ENCODE measurements at places on chromosomes 1 and 21.

- no peak for DNase-seq
Measured at GRCh38 chr1:93394514-93394913, 48.8 kb downstream of the DR1 start.

- no peak for DNase-seq
Measured at GRCh38 chr1:182709225-182709764, 24.9 kb upstream of the RGS8 start.

DNA sequence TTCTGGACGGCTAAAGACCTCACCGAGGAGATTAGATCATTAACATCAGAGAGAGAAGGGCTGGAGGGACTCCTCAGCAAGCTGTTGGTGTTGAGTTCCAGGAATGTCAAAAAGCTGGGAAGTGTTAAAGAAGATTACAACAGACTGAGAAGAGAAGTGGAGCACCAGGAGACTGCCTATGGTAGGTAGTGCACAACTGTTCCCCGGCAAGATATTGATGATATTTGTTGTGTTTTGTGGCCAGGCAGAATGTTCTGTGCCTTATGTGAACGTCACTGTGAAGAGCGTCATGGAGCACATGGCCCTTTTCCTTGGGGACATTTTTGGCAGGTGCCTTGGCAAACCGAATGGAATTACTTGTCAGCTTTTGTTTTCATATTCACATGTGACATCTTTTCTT, 191.7 kb downstream of the DISC1 start:
- no peak for DNase-seq

- no peak for DNase-seq
Measured at GRCh38 chr21:37849506-37850102, 66.7 kb downstream of the KCNJ6 start.

- DNase-seq, result no peak
Measured at GRCh38 chr1:23867542-23867894, 572 bp downstream of the FUCA1 start.

- DNase-seq, result no peak
Measured at GRCh38 chr1:69921486-69921885, 283.9 kb downstream of the LRRC40 start.

- no peak for DNase-seq
Measured at GRCh38 chr1:219298571-219299148, 125.0 kb downstream of the LYPLAL1 start.

GRCh38 chr1:40438391-40439015, 11.8 kb upstream of the ZFP69B start:
- no peak for DNase-seq

DNA sequence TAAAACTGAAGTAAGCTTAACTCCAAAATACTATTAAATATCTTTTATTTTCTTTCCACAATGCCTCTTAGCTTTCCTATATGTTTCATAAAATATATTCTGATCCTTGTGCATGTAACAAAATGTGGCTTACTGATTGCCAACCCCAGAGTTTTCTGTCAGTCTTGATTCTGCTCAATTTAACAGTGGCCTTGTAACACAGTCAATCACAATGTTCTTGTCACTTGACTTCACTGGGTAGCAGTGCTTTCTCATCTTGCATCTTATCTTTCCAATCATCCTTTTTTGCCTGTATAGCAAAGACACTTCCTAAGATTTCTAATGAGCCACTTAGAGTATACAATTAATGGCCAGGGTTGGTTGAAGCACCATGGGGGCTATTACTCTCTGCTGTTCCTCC, 19.9 kb upstream of the BRINP3 start:
- no peak for DNase-seq

DNA sequence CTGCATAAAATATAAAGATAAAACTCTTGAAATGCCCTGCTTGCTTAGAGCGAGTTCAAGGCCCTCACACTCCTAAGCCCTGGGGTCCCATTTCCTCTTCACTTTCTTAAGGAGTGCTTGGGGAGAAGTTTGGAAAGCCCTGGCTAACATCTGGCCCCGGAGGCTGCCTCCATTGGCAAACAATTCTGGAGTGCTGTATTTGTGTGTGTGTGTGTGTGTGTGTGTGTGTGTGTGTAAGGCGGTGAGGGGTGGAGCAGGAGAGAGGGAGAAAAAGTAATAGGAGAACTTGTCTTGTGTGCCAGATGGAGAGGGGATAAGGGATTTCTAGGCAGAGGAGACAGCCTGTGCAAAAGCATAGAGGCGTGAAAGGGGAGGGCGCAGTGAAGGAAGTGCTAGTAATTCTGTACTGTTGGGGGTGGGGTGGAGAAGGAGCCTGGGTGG, 578 bp upstream of the TRIM62 start:
- DNase-seq, result no peak

GRCh38 chr1:43348809-43349593, 9.8 kb upstream of the CDC20 start:
- DNase-seq, result no peak

GRCh38 chr1:66352792-66353191, 181.2 kb upstream of the SGIP1 start:
- DNase-seq, result no peak

- no peak for DNase-seq
Measured at GRCh38 chr1:96808191-96808590, 86.6 kb downstream of the PTBP2 start.

DNA sequence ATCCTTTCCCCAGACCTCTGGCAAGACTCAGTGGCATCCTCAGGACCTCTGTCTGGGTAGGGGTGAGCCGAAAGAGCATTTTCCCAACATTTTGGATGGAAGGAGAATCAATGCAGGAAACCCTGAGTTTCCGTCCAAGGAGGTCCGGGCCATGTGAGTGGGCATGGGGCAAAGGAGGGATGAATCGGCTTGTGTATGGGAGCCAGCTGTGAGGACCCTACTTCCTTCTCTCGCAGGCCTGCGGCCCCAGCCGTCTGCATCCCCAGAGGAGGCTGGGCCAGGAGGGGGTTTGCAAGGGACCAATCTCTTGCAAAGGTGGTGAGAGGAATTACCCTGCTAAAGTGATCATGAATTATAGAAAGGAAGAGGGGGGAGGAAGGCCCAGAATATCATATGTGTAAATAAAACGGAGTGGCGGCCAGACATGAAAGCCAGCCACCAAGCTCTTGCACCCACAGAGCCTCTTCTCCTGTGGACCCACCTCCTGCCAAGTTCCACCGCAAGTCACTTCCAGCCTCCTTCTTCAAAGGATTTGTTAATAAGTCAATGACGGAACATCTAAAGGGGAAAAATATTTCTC, 48.2 kb upstream of the POU3F1 start:
- DNase-seq, result no peak

- no peak for DNase-seq
Measured at GRCh38 chr1:67599085-67599484, 85.9 kb upstream of the GADD45A start.

GRCh38 chr1:42081475-42081874, 71.7 kb upstream of the GUCA2B start:
- no peak for DNase-seq

GRCh38 chr21:20040768-20041167, 957.4 kb upstream of the NCAM2 start:
- DNase-seq, result no peak

- no peak for DNase-seq
Measured at GRCh38 chr1:156594190-156594589, 2.6 kb downstream of the NAXE start.

DNA sequence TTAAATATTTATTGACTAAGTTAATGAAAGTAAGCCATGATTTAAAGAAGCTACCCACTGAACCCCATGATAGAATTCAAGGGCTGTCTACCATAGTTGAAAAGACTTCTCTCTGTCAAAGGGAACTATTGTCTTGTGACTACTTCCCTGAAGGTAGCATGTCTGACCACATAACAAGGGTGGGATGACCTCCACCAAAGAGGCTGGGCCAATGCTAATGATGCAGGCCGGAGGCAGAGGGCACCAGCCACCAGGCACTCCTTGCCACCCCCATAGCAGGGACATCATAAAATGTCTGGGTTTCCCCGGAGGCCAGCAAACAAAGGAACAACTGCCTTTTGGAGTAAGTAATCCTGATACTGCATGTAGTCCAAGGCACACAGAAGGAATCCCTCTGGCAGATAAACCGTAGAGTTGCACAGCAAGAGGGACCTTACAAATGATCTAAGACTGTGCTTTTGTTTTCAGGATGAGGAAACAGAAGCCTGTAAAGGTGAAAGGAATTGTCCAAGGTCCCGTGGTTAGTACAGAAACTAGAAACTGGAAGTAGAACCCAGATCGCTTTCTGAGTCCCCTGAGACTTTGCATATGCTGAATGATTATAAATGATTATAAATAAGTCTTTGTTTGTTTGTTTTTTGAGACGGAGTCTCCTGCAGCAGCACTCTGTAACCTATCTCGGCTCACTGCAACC, 33.5 kb upstream of the ITPKB start:
- DNase-seq, result no peak

GRCh38 chr1:158014731-158015320, 21.4 kb downstream of the KIRREL1 start:
- no peak for DNase-seq

GRCh38 chr1:235515844-235516512, 11.7 kb upstream of the B3GALNT2 start:
- DNase-seq, result no peak

DNA sequence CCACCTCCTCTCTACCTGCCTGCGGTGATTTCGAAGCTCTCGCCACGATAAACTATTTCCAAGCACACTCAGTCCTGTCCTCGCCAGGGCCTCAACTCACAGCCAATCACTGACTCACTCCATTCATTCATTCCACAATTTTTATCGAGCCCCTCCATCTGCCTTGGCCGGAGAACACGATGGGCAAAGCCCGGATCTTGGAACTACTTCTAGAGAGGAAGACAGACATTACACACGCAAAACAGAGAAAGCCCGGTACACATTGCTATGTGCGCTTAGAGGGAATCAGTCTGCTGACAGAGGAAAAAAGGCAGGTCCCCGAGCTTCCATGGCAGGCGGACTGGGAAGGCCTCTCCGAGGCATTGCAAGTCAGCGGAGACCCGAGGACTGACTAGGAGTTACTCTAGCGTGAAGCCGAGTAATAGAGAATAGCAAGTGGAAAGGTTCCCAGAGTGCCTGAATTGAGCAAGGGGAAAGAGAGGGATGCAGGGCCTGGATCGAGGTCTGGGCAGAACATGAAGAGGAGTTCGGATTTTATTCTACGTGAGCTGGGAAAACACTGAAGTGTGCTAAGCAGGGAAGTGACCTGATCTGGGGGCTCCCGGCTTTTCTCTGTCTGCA, 54.2 kb upstream of the DNAJC6 start:
- DNase-seq, result no peak

DNA sequence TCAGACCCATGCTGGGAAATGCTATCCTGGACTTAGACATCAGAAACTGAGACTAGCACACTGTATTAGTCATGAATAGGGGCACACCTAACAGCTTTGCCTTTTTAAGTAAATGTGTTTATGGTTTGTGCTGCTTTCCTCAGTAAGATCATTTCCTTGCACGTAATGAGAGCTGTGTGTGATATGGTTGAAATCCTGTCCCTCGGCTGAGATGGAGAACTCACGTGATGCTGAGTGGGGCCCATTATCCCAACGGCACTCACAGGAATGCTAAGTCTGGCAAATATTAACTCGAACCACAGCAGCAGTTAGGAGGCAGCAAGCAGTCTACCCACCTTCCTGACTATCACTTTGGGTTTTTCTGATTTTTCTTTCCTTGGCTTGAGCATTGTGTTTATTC, 38.2 kb downstream of the BCL9 start:
- DNase-seq, result no peak

GRCh38 chr21:43339668-43340067, 87.3 kb downstream of the SIK1 start:
- no peak for DNase-seq

DNA sequence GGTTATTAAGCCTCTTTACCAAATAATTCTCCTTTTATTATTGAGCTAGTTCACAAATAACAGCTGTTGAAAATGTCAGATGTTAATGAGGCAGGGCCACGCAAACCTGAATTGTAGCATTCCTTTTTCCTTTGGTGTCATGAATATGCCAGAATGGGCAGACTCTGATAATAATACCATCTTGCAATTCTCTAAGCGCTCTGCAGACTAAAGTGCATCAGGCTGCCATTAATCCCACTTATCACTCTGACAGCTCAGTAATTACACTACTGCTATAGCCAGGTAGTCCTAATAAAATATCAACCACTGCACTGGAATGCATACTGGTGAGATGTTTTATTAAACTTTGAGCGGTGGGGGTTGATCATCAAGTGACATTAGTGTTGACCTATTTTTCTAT, 177.7 kb downstream of the DPYD start:
- no peak for DNase-seq

- DNase-seq, result no peak
Measured at GRCh38 chr1:235986869-235987268, 78.0 kb downstream of the NID1 start.

DNA sequence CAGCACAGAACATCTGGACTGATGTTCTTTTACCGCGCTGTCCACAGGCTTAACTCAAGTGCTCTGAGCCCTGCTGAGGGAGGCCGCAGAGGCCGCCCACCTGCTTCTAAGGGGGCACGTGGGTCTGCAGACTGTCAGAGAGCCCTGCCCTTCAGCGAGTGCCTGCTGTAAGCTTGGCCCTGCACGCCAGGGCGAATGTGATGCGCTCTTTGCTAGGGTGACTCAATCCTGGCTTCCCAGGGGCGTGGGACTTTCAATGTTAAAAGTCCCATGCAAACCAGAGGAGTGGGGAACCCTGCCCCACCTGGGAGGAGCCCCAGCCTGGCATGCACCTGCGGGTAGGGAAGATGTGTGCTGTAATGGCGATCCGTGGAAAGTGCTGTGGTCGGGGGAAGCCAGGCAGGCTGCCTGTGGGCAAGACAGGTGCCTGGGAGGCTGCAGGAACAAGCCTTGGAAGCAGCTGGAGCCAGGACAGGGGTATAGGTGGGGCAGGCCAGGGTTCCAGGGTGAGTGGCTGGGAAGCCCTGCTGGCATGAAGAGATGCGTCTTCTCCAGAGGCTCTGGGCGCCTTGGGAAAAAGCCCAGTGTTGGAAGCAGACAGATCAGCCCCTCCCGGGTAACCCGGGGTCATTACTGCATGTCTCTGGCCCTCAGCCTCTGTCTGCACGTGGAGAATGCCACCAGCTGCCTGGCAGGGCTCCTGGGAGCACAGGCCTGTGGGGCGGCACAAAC, 594 bp upstream of the PANK4 start:
- no peak for DNase-seq

- no peak for DNase-seq
Measured at GRCh38 chr1:172149346-172149745, 271.1 kb upstream of the C1orf105 start.

Measured in stimulated activated CD8-positive, alpha-beta memory T cell treated with anti-CD3 and anti-CD28 coated beads, Interleukin-2, amount 100 ng/mL, for 1 hour (primary cell).